ENCODE measurements at places on chromosomes 1 and 21.

DNA sequence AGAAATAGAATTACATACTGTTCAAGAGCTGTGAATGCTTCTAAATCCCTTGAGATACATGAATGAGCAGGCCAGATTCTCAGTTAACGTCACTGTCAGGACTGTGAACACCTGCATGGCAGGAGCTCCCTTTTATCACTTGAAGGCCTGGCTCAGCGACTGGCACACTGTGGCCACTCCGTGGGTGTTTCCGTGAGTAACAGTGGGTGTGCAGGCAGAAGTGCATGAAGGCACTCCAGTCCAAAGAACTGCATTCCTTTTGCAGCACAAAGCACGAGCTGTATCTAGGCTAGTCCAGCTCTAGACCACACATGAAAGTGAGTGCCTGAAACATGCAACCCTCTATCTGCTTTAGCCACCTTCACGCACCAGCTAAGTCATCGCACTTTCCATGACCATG lies 9.6 kb upstream of the SIM2 start:
- DNase-seq, result no peak

- no peak for DNase-seq
Measured at GRCh38 chr21:33293811-33294216, 27.6 kb downstream of the IL10RB start.

GRCh38 chr1:245051349-245052221 lies 103.2 kb upstream of the KIF26B start:
- no peak for DNase-seq

GRCh38 chr1:33237579-33237978 lies 18.7 kb upstream of the ZNF362 start:
- DNase-seq, result no peak

GRCh38 chr1:89286549-89287180 lies 14.0 kb upstream of the GBP5 start:
- DNase-seq, result no peak

DNA sequence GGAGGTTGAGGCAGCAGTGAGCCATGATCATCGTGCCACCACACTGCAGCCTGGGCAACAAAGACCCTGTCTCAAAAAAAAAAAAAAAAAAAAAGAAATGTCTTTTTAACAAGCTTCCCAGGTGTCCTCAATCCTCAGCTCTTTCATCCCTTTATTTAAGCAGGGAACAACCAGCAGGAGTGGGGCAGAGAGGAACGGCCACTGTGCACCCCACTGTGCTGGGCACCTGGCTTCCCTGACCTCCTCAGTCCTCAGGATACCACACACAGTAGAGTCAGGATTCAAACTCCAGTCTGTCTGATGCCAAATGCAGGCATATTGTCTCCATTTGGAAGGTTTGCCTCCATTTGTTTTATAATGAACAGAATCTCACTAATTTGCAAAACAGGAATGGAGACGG lies 19.8 kb upstream of the PTAFR start:
- DNase-seq, result no peak

DNA sequence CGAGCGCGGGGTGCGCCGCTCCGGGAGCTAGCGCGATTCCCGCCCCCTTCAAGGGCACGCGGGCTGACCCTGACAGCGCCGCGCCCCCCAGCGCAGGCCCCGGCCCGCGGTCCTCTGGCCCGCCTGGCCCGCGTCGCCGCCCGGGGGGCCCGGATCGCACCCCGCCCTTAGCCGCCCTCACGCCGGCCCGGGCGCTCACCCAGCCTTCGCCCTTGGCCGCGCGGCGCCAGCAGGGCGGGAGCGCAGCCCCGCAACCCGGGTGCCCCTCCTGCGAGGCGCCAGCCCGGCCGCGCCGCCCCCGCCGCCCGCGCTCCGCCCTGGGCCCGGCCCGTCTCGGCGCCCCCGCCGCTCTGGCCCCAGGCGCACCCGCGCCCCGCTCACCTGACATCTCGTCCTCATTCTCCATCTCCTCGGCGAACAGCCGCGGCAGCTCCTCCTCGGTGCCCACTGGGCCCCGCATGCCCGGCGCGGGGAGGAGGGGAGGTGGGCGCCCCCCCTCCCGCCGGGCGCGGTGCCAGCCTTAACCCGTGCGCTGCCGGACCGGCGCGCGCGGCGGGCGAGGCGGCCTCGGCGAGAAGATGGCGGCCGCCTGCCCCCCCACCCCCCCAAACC lies 451 bp downstream of the CHD5 start:
- no peak for DNase-seq

GRCh38 chr1:119046429-119046784 lies 58.3 kb upstream of the TBX15 start:
- no peak for DNase-seq

GRCh38 chr1:67732750-67733151 lies 47.8 kb downstream of the GADD45A start:
- peak; percentile 47 for DNase-seq

DNA sequence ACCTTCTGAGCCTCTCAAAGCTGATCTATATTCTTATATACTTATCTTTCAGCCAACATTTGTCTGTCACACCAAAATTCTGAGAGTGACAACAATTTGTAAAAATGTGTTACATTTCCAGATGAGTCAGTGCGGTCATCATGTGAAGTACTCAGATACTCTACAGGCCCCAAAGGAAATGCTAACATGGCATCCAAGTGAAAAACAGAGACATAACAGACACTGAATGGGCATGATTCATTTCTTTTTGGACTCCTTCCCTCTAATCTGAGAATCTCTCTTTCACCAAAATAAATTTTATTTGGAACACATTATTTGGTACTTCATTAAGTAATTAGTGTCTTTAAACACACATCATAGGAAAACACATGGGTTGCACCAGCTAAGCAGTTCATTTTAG lies 96.6 kb downstream of the SLC44A5 start:
- peak; percentile 0 for DNase-seq

- no peak for DNase-seq
Measured at GRCh38 chr21:31337996-31338907, 5.8 kb downstream of the TIAM1 start.

DNA sequence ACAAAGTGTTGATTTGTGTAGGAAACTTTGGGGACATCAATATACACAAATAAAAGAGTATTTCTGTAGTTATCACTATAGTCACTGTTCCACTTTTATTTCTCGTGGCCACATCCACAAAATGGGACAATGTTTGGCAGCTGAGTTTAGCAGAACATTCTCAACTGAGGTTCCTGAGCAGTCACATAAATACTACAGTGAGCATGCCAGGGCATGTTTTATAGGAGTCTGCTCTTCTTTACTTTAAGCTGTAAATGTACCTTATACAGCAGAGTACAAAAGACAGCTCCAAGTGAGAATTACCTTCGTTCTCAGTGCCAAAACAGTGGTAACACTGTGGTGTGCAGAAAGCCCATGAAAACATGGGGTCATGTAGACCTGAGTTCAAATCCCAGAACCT lies 5.0 kb downstream of the BTG3 start:
- no peak for DNase-seq

GRCh38 chr21:25756190-25756932 lies 21.6 kb downstream of the GABPA start:
- DNase-seq, result no peak

DNA sequence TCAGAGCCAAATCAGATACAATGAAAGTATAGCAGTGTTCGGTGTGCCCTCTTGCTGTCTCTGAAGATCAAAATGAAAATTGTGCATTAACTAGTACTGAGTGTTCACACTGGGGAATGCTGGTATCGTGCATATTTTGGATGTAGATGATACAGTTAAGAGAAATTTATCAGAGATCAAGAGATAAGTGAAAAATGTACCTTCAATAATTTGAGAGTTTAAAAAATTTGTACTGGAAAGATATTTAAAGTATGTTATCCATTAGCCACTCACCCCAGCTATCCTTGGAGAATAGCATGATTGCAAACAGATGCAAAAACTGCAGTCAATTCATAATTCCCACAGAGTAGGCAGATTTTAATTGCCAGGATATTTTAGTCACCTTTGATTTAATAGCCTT lies 56.4 kb downstream of the GREM2 start:
- DNase-seq, result peak; percentile 56

GRCh38 chr1:17624611-17625233 lies 85.2 kb downstream of the ARHGEF10L start:
- peak; percentile 54 for DNase-seq

DNA sequence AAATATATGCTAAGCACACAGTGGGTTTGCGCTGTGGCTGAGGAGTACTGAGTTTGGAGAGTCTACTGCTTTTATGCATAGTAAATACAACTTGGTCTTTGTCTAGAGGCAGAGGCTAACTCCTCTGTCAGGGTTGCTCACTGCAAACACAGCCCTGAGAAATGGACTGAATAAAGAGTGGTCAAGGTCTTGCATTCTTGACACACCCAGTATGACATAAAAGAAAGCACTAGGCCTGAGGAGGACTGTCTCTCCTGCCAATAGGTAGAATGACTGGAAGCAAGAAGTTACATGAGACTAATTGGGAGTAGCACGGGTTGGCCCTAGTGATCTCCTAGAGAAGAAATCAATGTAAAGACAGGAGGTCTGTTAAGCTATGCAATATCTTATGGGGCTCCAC lies 367.2 kb upstream of the B3GALT2 start:
- no peak for DNase-seq

- DNase-seq, result peak; percentile 38
Measured at GRCh38 chr1:182725259-182726255, 41.2 kb upstream of the RGS8 start.

DNA sequence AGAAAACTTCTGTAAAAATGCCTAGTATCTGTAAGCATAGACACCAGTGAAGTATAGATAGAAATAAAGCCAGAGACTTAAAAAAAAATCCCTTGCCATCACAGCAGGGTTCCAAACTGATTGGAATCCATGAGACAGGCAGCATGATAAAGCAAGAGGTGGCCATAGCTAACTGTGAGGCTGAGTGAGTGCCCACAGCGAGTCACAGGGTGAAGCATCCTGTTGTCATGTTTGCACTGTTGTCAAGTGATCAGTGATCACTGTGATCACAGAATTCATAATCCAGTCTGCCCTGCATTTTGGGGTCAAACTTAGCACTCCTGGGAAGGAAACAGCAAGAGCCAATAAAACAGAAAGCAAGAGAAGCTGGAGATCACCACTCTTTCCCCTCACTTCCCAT lies 33.3 kb downstream of the LRRC8B start:
- peak; percentile 18 for DNase-seq

DNA sequence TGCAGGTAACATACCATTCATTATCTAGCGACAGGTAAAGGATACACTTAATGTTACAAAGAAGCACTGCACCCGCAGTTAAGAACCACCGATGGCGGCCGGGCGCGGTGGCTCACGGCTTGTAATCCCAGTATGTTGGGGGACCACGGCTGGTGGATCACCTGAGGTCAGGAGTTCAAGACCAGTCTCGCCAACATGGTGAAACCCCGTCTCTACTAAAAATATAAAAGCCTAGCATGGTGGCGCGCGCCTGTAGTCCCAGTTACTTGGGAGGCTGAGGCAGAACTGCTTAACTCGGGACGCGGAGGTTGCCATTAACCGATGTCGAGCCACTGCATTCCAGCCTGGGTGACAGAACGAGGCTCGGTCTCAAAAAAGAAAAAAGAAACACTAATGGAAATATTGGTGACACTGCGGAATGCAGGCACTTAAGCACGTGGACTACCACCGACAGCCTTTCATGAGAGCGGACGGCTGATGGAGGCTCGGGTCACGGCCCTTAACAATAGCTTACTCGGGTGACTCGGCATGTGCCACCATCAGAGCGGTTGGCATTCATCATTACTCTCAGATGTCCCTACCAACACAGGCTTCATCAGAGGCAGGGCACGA lies 542 bp downstream of the GAS5 start:
- DNase-seq, result no peak

GRCh38 chr1:100622506-100622905 lies 84.6 kb downstream of the GPR88 start:
- no peak for DNase-seq
